ENCODE measurements at places on chromosomes 7 and 10. TPM values are rescaled to one million over a fixed set of nuclear protein-coding genes. Genes with fewer than 3 reads are reported as not detected.
A peak's percentile ranks its signal among the peaks of the same experiment; 100 is the strongest.

Gene CYP3A5
- 358 TPM for total RNA-seq

Gene PTF1A
- 138 TPM for total RNA-seq

Gene CRYGN
- total RNA-seq, result not detected

Gene SYT15B
- total RNA-seq, result 8.9 TPM

Gene NEUROG3
- not detected for total RNA-seq

Gene NKX1-2
- not detected for total RNA-seq

Gene NANOS1
- total RNA-seq, result 4.4 TPM

Gene HMX3
- not detected for total RNA-seq

GRCh38 chr7:138237995-138238394 lies 161.7 kb downstream of the AKR1D1 start:
- no peaks in the 10 kb centered on the region for H3K27me3 ChIP-seq
- no peaks in the 10 kb centered on the region for H3K36me3 ChIP-seq
- no peak for DNase-seq
- peaks cover 12% of the 10 kb centered on the region for H3K4me1 ChIP-seq
- H3K27ac ChIP-seq, result no peak overlapping the region
- H3K4me3 ChIP-seq, result no peak overlapping the region

DNA sequence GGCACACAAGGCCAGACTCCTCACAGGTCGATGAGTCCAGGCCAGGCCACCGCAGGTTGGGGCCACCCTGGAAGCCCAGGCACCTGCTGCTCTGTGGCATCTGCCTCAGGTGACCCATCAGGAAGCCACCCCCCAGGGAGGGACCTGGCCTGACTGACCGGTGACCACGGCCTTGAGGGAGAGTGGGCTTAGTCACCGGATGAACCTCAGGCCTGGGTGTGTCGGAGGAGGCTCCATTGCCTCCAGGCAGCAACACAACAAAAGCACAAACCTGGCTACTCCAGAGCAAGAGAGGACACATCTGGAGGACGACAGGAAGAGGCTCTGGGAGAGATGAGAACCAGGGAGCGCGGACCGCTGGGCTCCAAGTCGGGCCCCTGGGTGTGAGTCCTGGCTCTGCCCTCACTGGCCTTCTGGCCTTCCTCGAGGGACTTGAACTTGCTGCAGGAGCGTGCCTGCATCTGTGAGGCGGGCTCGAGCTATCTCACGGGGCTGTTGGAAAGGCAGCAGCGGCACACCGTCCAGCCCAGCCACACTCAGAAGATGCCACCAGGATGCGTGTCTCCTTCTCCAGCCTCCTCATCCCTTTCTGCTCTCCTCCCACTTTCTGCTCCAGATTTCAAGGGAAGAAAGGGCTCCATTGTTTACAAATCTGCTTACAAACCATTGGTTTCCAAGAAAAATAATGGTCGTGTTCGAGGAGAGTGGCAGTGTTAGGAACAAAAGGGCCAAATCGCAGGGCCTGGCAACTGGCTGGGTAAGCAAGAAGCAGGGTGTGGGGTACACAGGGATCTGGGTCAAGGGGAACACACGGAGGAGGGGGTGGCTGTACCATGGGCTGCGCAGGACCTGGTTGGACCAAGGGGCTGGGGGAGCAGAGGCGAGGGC lies 152.9 kb downstream of the ADAM12 start:
- no peak overlapping the region for H3K27ac ChIP-seq
- H3K4me1 ChIP-seq, result no peaks in the 10 kb centered on the region
- DNase-seq, result no peak
- no peak overlapping the region for H3K4me3 ChIP-seq
- no peaks in the 10 kb centered on the region for H3K27me3 ChIP-seq

GRCh38 chr7:12493407-12493806 lies 77.1 kb upstream of the SCIN start:
- no peaks in the 10 kb centered on the region for H3K4me1 ChIP-seq
- DNase-seq, result no peak
- H3K27ac ChIP-seq, result no peak overlapping the region
- H3K36me3 ChIP-seq, result no peaks in the 10 kb centered on the region

DNA sequence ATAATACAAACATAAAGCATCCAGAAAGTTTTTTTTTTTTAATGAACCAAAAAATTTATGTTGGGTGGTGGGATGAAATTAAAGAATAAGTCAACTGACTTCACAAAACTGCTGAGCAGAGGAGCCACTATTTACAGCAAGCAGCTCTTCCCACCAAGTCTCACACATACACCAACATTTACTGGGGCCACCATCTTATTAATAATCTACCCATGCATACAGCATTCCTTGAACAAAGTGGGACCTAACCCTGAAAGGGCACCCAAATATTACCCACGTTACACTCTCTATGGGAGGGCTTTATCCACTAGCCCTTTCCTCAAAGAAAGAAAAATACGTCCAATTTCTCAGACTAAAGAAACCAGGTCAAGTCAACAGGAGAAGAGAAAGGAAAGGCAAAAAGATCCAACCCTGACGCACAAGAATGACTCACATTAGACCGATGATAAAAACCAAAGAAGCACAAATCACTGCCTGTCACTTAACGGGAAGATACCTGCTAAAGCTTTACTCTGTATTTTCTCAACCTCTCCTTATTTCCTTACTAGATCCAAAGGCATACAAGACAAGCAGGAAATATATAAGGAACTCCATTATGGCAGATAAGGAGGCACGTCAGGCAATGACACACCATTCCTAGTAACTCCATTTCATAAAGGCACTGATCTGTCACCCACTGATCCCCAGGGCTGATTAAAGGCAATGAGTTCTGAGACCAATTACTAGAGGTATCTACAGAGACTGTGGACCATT lies 141.8 kb upstream of the ASAH2 start:
- no peaks in the 10 kb centered on the region for H3K27me3 ChIP-seq
- no peak for DNase-seq
- peaks cover 37% of the 10 kb centered on the region for H3K4me1 ChIP-seq
- no peaks in the 10 kb centered on the region for H3K36me3 ChIP-seq
- H3K4me3 ChIP-seq, result no peak overlapping the region
- no peak overlapping the region for H3K27ac ChIP-seq

- H3K4me1 ChIP-seq, result peaks cover 8% of the 10 kb centered on the region
- H3K27me3 ChIP-seq, result no peaks in the 10 kb centered on the region
- no peak overlapping the region for H3K27ac ChIP-seq
Measured at GRCh38 chr7:66258409-66258808, 53.3 kb downstream of the TPST1 start.

- peaks cover 87% of the 10 kb centered on the region for H3K4me1 ChIP-seq
- H3K4me3 ChIP-seq, result no peak overlapping the region
- DNase-seq, result peak; percentile 70
- no peaks in the 10 kb centered on the region for H3K36me3 ChIP-seq
Measured at GRCh38 chr10:110864662-110865140, 7.0 kb upstream of the PDCD4 start.

GRCh38 chr7:80843018-80843677 lies 75.7 kb downstream of the SEMA3C start:
- H3K27ac ChIP-seq, result no peak overlapping the region
- no peaks in the 10 kb centered on the region for H3K27me3 ChIP-seq
- DNase-seq, result no peak
- no peaks in the 10 kb centered on the region for H3K36me3 ChIP-seq

DNA sequence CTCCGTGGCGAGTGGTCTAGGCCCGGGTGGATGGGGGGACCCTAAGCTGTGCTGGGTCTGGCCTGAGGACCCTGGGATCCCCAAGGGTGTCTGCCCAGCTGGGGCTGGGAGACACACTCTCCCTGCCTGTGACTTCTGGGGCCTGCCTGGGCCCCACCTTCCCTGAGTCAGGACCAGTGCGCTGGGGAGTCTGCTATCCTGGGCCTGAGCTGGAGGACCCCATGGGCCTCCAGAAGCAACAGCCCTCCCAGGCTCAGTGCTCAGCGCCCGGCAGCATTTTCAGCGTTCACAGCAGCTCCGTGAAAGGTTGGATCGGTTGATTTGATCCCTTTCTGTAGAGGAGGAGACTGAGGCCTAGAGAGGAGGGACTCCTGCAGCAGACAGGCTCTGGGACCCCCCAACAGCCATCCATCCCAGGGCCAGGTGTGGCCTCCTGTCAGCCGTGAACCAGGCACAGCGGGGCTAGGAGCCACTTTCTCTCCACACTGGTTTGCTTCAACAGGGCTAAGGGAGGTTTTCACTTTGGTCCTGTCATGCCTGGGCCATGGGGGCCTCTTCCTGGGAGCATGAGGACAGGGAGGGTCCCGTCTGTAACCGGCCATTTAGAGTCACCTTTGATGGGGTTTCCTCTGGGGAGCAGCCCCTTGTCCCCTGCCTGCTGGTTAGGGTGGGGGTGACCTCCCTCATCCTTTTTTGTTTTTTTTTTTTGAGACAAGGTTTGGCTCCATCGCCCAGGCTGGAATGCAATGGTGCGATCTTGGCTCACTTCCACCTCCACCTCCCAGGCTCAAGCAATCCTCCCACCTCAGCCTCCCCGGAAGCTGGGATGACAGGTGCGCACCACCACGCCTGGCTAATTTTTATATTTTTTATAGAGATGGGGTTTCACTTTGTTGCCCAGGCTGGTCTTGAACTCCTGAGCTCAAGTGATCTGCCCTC lies 12.4 kb downstream of the FOXL3 start:
- no peak for DNase-seq
- no peak overlapping the region for H3K27ac ChIP-seq
- H3K36me3 ChIP-seq, result no peaks in the 10 kb centered on the region
- no peak overlapping the region for H3K4me3 ChIP-seq
- H3K27me3 ChIP-seq, result no peaks in the 10 kb centered on the region

DNA sequence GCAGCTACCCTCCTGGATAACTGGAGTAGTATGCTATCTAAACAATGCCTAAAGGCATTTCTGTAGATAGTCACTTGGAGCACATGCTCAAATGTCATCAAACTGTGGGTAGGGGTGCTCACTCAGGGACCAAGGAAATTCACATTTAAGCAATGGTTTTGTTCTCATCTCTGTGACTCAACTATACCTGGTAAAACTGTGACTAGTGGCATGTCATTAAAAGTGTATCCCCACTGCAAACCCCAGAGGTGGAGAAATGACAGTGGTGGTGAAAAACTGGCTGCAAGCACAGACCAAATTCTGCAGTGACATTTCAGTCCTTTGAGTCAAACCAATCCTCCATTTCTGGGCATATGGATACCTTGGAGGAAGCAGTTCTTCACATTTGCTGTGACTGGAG lies 134.2 kb upstream of the EFCAB10 start:
- H3K27me3 ChIP-seq, result no peaks in the 10 kb centered on the region
- no peak for DNase-seq
- H3K4me3 ChIP-seq, result no peak overlapping the region
- H3K27ac ChIP-seq, result no peak overlapping the region
- peaks cover 16% of the 10 kb centered on the region for H3K4me1 ChIP-seq

GRCh38 chr10:84269773-84270172 lies 24.9 kb downstream of the RGR start:
- no peak overlapping the region for H3K27ac ChIP-seq
- H3K27me3 ChIP-seq, result no peaks in the 10 kb centered on the region
- no peak overlapping the region for H3K4me3 ChIP-seq
- DNase-seq, result no peak

GRCh38 chr10:43202657-43203447 lies 64.0 kb downstream of the RASGEF1A start:
- H3K36me3 ChIP-seq, result no peaks in the 10 kb centered on the region
- peak overlapping the region; percentile 9 for H3K4me3 ChIP-seq
- peak; percentile 58 for DNase-seq
- peak overlapping the region; percentile 52 for H3K27ac ChIP-seq
- no peaks in the 10 kb centered on the region for H3K27me3 ChIP-seq

DNA sequence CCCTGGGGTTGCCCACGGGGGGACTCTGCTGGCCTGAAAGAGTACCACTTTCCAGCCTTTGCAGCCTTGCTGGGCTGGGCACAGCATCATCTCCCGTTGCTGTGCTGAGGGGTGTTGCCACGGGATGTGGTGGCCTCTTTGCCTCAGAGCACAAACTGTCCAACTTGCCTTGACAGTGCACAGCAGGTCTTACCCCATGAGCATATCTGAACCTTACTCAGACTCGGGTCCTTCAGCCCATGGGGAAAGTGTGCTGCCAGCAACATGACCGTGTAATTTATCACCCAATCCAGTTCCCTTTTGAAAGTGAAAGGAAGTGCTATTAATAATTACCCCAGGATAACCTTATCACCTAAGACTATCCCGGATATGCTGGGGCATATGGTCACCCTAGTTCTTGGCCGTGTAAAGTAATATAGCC lies 46.8 kb downstream of the TBXAS1 start:
- H3K27ac ChIP-seq, result no peak overlapping the region
- H3K36me3 ChIP-seq, result no peaks in the 10 kb centered on the region
- peaks cover 8% of the 10 kb centered on the region for H3K4me1 ChIP-seq
- no peak overlapping the region for H3K4me3 ChIP-seq

GRCh38 chr10:24432478-24433416 lies 223.8 kb downstream of the KIAA1217 start:
- H3K4me1 ChIP-seq, result peaks cover 10% of the 10 kb centered on the region
- no peak for DNase-seq
- H3K4me3 ChIP-seq, result no peak overlapping the region
- H3K27me3 ChIP-seq, result no peaks in the 10 kb centered on the region
- H3K27ac ChIP-seq, result no peak overlapping the region

DNA sequence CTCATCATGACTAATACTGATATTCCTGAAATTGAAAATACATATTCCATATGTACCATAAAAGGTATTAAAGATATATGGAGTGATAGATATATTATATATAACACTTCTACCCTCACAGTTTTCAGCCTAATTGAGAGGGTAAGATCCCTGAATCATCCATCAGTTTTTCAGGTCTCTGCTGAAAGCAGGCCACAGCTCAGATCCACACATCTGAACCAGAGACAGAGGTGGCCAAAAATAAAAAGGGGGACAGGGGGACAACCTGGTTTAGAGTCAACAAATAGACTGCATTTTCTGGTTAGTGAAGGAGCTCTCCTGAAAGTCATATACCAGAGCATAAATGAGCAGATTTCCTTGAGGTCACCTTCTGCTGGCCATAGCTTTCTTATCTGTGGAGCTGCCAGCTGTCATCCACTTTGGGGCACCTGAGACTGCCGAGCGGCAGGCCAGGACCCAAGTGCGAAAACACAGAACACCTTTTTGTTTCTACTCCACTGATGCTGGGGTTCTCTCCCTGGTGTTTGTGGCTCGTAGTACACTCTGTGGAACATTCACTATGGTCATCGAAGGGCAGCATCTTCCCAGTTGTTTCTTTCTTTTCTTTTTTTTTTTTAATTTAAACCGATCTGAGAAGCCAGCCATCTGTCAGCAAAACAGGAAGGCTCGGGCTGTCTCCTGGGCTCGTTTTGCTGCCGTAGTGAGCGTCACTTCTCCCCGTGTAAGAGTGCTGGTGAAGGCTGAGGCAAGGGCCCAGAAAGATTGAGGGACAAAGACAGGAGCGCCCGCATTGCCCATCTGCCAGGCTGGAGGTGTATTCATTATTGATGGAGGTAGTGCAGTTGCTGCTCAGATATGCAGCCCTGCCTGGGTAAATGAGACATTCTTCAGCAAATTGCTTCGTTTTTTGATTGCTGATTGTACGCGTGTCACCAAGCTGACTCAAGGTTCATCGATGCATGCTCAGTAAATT lies 13.5 kb downstream of the IKZF1 start:
- H3K27ac ChIP-seq, result no peak overlapping the region
- no peak for DNase-seq
- H3K27me3 ChIP-seq, result no peaks in the 10 kb centered on the region
- H3K36me3 ChIP-seq, result no peaks in the 10 kb centered on the region
- no peak overlapping the region for H3K4me3 ChIP-seq

Measured in body of pancreas (tissue), 4 donors.